ENCODE measurements at places on chromosomes 7 and 10. TPM values are rescaled to one million over a fixed set of nuclear protein-coding genes. Genes with fewer than 3 reads are reported as not detected.
A peak's percentile ranks its signal among the peaks of the same experiment; 100 is the strongest.

DNA sequence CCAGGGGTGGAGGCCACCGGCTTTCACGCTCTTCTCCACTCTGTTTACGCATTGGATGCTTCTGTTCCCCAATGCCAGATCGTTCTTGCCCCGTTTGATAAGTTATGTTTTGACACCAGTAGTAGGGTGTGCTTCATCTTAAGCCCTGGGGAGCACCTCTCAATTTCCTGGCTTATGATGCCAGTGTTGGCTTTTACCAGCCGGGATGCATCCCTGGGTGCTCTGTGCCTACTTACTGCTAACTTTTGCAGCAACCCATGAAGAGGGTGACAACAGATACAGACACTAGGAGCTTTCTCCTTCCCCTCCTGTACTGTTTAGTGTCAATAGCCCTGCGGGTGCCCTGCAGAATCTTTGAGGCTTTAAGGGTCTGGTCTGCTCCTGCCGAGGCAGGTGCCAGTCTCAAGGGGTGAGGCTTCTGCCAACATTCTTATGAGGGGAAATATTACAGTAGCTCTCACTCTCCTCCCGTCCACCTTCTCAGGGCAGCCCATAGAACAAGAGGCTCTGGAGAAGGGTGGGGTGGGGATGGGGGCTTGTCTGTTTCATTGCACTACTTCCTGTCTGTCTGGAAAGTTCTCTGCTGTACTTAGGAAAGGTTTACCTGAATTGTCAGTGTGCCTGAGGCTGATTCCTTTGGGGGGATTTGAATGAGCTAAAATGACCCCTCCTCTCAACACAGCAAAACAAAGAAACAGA lies 23.3 kb downstream of the ADCY1 start:
- no peak for DNase-seq

SLC39A12 gene
- total RNA-seq = not detected

GDF2 gene
- not detected for total RNA-seq

MRC1 gene
- 0.46 TPM for total RNA-seq

DNA sequence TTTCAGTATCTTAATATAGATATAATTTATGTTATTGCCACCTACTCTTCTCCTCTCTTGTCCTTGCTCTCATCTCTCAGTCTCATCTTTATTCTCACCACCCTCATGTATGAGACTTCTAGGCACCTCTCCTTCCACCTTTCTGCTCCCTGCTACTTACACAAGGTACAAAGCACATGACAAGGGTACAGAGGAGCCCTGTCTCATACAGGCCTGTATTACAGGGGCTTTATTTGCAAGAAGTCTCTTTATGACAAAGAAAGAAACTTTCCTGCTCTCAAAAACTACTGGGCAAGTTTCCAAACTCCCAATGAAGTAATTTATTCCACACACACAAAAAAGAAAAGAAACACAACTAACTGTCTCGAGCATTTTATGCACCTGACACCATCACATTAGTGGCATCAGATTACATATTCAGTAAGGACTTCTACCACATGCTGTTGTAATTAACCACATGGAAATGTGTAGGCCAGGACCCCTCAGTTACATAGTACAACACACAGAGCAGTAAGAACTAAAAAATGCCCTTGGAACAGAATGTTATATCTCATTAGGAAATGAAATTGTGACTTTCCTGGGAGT lies 253.1 kb downstream of the FZD1 start:
- no peak for DNase-seq

DUS4L gene
- 10.0 TPM for total RNA-seq

DNA sequence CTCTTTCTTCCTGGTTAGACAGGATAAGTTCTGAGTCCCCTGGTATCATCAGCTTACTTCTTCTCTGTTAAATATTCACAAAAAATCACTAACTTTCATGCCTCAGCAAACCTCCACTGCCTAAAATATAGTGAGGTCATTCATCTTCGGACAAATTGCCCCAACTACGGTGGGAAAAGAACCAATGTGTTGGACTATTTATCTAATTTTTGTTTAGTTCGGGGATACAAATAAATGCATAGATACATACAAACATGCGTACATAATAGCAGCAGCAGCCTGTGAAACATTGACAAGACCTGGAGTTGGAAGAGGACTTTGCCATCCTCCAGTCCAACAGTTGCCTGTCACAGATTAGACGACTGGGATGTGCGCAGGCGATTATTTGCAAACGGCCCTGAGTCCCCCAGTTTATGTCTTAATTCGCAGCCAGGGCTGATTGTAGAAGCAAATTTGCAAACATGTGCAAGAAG lies 51.5 kb downstream of the EGFR start:
- no peak for DNase-seq

CPA2 gene
- total RNA-seq = 0.90 TPM

DNA sequence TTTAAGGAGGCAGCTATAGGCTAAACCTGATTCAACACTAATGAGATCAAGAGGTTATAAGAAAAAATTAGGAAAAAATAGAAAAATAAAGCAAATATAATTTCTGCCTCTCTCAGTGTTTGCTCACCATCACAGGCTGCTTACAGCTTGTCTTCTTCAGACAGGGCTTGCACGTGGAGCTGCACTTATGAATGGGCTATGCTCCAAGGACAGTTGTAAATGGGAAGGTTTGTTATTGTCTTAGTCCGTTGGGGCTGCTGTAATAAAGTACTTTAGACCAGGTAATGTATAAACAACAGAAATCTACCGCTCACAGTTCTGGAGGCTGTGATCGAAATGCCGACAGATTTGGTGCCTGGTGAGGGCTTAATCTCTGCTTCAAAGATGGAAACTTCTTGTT lies 219.8 kb downstream of the NEBL start:
- no peak for DNase-seq

- DNase-seq = no peak
Observed at GRCh38 chr10:23505797-23506465, 67.1 kb downstream of the OTUD1 start.

LRRC61 gene
- total RNA-seq = 27.7 TPM

GRCh38 chr7:101953248-101953819 lies 135.9 kb downstream of the CUX1 start:
- DNase-seq = no peak

GRCh38 chr7:54615-55014 lies 137.8 kb upstream of the FAM20C start:
- DNase-seq = no peak

PRKG1 gene
- 15.6 TPM for total RNA-seq

PDGFA gene
- 114 TPM for total RNA-seq

GRCh38 chr7:25392588-25393338 lies 164.5 kb upstream of the NPVF start:
- DNase-seq = peak; percentile 13

GPR26 gene
- 0.05 TPM for total RNA-seq

CUL1 gene
- total RNA-seq = 53.3 TPM

- no peak for DNase-seq
Observed at GRCh38 chr7:92904244-92905131, 68.1 kb upstream of the CDK6 start.

DNA sequence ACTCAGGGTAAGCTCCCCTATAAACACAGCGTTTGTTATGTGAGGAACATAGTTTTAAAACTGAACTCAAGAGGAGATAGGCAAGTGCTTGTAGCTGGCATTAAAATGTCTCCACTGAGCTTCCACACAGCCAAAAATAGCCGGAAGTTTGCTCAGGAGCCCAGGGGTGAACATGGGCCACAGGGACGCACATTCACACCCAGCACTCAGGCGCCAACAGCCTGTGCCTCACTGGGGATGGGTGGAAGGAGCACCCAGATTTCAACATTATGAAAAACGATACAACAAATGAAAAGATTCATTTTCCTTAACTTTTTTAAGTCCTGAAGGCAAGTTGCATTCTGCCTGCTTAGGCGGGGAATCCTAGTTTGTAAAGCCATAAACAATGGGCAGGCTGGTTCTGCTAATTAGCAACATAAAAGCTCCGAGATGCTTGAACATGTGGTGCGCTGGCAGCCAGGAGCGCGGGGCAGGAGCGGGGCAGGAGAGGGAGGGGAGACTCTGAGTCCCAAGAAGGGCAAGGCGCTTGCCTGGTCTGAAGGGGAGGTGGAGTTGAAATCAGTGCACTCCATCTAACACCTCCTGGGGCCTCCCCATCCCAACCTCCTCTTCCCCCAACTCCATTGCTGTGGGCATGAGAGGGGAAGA lies 235.9 kb downstream of the COBL start:
- peak; percentile 81 for DNase-seq
